Right cardiac atrium (tissue), 5 donors: ENCODE measurements at places on chromosomes 6 and 20.
A peak's percentile ranks its signal among the peaks of the same experiment; 100 is the strongest.

DNA sequence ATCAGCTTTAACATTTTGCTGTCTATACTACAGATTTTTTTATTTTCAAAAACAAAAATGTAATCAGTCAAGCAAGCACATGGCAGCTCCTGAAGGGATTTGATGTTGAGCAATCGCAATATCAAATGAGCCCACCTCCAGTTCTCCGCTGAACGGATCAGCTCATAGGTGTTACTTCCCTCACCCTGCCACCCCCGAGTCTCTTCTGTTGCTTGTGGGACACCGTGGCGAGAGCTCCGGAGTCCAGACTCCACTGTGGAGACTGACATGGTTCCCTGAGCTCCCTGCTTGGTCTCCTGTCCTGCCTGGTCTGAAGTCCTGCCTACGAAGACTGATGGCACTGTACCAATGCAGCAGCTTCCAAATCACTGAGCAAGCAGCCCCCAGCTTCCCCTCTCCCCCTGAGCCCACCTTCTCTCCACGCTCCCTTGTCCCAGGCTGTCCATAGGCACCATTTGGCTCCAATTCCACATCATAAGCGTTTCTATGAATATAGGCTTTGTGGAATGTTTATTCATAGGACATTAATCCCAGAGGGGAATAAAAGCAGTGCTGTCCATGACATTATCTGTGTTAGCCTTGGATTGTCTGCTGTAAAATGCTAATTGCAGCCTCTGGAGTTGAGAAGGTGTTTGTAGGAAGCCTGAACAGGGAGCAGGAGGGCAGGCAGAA lies 162.2 kb downstream of the LY86 start:
- no peak for DNase-seq

GRCh38 chr6:87714093-87714842 lies 12.2 kb upstream of the AKIRIN2 start:
- DNase-seq: no peak

- DNase-seq: no peak
Observed at GRCh38 chr6:56482525-56482924, 160.2 kb downstream of the DST start.

- no peak for DNase-seq
Observed at GRCh38 chr20:58003525-58003924, 224.9 kb downstream of the ANKRD60 start.

- peak; percentile 72 for DNase-seq
Observed at GRCh38 chr6:7909323-7910276, 988 bp downstream of the TXNDC5 start.

GRCh38 chr6:130020073-130020906 lies 1.9 kb downstream of the L3MBTL3 start:
- DNase-seq: peak; percentile 34

GRCh38 chr6:41200296-41200900 lies 551 bp downstream of the TREML2 start:
- DNase-seq: peak; percentile 66
